ENCODE measurements at places on chromosomes 1 and 21.

DNA sequence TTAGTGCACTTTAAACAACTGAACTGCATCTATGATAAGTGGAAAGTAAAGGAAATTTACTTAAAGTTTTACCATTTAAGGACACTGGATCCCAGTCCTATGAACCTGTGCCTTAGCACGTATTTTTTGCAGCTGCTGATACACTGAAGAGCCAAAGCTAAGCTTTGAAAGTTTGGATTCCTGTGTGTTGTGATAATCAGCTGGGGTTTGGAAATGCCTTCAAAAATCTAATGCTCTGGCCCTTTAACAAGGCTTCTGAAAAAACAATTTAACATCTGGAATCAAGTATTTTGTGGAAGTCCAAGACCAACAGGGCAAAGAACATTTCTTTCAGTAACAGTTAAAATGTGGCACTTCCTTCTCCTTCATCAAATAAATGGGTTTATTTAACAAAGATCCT is 51.8 kb downstream of the DDAH1 start:
- DNase-seq, result no peak

- no peak for DNase-seq
These were observed 108.2 kb upstream of the OLIG2 start for GRCh38 chr21:32917362-32918135.

DNA sequence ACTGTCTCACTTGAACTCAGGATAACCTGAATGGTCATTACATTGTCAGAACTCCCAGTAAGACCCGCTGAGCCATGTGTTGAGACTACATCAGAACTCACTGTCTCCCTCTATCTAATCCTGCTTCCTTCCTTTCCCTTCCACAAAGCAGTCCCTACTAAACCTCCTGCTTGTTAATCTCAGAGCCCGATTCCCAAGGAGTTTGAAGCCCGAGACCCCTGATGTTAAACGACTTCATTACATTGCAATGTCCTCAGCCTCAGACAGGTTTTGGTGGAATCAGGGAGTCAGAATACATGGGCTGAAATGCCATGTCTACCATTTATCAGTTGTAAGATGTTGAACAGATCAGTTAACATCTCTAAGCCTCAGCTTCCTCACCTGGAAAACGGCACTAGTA is 682.4 kb downstream of the ADGRL2 start:
- no peak for DNase-seq

DNA sequence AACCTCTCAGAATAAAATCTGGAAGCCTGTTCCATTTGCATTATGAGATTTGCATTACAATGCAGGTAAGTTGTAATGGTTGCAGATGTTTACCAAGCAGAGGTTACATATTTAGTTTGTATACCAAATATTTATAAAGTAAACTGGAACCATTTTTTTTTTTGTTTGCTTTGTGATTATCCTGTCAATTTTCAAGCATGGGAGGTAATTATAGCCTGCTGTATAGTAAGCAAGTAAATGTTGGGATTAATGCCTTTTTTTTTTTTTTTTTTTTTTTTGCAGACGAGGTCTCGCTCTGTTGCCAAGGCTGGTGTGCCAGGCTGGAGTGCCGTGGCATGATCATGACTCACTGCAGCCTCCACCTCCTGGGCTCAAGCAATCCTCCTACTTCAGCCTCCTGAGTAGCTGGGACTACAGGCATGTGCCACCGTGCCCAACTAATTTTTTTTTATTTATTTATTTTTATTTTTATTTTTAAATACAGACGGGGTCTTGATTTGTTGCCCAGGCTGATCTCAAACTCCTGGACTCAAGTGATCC is 21.0 kb downstream of the NFYC start:
- DNase-seq, result no peak

Data from stimulated activated CD8-positive, alpha-beta memory T cell treated with anti-CD3 and anti-CD28 coated beads, Interleukin-7, amount 100 ng/mL, for 1 hour (primary cell).